ENCODE measurements at places on chromosomes 13 and 19.

- DNase-seq, result no peak
Measured at GRCh38 chr13:77518266-77518665, 17.2 kb upstream of the SCEL start.

- no peak for DNase-seq
Measured at GRCh38 chr19:53504885-53505284, 33.1 kb upstream of the ZNF331 start.

GRCh38 chr19:5948752-5949564 lies 29.0 kb downstream of the RANBP3 start:
- DNase-seq, result peak; percentile 40

DNA sequence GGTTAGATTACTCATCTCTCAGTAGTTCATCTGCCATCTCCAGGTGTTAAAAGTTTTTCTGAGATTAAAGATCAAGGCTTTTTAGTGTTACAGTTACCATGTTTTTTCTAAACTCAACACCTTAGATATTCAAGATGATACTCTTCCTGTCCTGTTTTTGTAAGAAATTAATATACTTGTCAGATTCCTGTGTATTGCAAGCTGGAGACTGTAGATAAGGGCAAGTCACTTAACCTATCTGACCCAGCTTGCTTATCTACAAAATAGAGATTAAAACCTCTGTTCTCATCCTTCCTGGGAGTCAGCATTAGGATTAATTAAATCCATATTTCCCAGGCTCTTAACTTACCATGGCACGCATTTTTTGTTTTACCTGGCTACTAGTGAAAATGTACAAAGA lies 25.2 kb downstream of the SUGT1 start:
- DNase-seq, result no peak

- DNase-seq, result no peak
Measured at GRCh38 chr13:113274721-113275120, 22.3 kb upstream of the LAMP1 start.

DNA sequence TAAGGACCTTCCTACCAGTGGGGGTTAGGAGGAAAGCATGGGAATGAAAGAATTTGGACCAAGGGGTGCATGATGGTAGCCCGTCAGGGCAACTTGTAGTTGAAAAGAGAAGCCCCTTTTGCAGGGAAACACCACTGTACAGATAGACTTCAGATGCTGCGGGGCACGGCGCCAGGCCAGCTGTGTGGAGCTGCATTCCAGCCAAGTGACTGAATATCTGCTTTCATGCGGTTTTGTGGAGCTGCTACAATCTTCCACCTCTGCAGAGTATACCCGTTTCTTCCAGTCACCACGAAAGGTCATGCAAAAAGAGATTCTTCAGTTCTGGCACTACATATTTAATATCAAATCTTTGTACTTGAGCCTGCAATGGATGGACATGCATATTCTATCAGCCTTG lies 104.7 kb downstream of the RGCC start:
- no peak for DNase-seq

GRCh38 chr19:43754253-43754502 lies 584 bp downstream of the SMG9 start:
- no peak for DNase-seq

GRCh38 chr13:43934273-43934672 lies 54.6 kb downstream of the LACC1 start:
- DNase-seq, result no peak

GRCh38 chr13:37326334-37326733 lies 220.9 kb upstream of the CSNK1A1L start:
- no peak for DNase-seq

- DNase-seq, result peak; percentile 8
Measured at GRCh38 chr13:59680429-59681024, 483.2 kb downstream of the DIAPH3 start.

- DNase-seq, result no peak
Measured at GRCh38 chr19:14094854-14095253, 4.3 kb upstream of the SAMD1 start.

DNA sequence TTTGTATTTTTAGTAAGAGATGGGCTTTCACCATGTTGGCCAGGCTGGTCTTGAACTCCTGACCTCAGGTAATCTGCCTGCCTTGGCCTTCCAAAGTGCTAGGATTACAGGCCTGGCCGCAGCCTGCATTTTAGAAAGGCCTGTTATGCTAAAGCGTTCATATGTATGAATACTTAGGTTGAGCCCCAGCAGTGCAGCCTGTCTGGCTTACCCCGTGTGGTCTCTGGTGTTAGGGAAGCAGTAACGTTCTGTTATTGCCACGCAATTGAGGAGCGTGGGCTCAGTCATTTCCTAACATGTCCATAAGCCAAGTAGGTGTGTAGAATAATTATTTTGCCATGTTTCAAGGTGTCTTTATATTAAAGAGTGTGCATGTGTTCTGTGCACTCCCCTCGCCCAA lies 14.3 kb downstream of the HNRNPM start:
- no peak for DNase-seq

DNA sequence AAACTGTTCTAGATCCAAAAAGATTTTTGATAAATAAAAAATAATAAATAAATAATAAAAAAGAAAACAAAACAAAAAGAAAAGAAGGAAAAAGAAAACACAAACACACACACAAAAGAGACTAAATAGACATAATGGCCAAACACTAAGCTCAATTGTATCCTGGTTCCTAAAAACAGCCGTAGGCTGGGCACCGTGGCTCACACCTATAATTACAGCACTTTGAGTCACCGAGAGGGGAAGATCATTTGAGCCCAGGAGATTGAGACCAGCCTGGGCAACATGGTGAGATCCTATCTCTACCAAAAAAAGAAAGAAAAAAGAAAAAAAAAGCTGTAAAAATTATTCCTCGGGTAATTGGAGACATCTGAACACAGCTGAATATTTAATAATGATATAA lies 8.9 kb downstream of the ETHE1 start:
- DNase-seq, result no peak

DNA sequence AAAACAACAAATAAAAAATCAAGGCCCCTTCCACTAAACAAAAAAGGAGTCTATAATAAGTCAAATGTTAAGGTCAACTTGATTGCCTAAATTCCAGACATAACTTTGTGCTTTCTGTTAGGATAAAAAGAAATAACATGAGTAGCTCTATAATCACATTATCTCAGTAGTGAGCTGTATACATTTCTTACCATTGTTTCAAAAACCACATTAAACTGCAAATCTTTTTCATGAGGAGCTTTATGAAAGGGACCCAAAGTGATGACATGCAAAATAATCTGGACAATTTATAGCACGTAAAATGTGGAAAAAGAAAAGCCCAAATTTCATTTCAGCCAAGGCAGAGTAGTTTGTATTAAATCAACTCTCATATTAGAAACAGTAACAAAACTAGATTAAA lies 269.2 kb downstream of the KLF12 start:
- DNase-seq, result no peak

DNA sequence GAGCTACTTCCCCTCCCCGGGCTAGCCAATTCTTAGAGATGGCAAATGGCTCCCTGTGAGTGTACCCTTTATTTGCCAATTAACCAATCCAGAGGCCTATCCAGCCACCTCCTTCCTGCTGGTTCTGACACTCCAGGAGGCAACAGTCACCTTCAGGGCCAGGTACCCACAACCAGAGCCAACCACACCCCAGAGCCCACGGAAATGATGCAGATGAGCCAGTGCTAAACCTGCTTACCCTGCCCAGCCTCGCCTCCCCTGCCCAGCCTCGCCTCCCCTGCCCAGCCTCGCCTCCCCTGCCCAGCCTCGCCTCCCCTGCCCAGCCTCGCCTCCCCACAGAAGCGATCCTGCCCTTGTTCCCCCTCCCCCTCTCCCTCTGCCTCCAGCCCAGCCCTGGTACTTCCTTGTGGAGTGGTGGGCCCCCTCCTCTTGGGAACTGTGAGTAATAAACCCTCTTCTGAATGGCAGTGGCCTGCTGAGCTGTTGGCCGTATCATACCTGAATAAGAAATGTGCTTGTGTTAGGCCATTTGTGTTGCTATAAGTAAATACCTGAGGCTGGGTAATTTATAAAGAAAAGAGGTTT lies 173.8 kb upstream of the RNF113B start:
- DNase-seq, result no peak

DNA sequence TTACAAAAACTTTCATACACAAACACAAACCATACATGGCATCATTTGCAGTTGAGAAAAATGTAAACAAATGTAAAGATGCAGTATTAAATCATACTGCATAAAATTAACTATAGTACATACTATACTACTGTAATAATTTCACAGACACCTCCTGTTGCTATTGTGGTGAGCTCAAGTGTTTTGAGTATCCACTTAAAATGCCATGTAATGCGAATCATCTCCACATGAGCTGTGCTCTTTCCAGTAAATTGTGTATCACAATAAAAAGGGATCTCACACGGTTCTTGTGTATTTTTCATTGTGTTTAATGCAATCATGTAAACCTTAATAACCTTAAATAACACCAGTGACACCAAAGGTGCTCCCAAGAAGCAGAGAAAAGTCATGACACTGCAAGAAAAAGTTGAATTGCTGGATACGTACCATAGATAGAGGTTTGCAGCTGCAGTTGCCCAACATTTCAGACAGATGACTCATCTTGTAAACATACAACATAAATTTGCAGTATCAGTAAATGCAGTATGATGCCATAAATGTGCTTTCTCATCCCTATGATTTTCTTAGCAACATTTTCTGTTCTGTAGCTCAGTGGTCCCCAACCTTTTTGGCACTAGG lies 166.6 kb downstream of the RAP2A start:
- DNase-seq, result no peak

DNA sequence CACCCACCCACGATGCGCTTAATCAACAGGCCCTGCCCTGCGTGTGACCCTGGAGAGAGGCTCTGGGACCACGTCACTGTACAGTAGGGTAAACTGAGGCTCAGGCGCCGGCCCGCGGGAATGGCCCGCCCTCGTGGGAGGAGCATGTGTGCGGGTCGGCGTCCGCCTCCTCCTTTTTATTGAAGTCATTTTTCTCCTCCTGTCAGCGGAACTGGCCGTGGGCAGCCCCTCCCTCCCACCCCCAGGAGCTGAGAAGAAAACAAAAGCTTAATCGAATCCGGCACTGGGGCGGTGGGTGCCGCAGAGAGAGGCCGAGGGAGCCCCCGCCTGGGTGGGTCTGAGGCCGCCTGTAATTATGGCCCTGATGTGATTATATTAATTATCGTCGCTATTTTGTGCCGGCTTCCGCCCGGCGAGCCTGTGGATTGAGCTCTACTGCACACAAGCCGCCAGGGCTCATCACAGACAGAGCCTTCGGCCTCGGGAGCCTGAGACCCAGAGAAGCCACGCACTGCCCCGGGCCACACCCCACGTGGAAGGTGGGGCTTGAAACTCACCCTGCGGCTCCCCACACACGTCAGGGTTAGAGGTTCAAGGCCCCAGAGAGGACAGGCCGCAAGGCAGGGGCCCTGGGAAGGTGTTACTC lies 7.0 kb downstream of the C2CD4C start:
- no peak for DNase-seq

DNA sequence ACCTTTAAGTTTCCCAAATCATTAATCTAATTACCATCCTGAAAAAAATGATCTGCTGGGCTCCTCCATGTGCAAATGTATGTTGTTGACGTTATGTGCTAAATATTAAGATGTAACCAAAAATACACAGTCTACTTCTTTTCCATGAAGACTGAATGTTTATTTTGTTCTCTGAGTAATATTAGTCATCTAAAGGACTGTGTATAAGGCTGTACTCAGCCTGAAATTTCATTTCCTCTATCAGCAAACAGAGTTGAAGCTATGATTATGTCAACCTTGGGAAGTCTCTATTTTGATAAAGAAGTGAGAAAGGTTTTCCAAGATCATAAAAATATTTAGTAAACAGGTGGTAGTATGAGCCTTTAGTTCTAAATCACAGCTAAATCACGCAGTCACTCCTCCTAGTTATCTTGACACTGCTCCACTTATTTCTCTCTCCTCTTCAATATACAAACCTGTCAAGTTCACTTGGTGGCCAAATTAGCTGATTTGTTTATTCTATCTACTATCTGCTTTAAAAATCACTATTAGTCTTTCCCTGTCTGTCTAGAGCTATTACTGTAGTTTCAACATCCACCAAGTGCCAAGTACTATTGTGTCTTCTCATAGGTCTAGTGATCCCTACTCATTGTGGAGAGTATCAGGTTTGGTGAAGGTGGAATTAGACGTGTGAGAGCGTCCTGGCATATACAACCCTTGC lies 211.7 kb upstream of the STARD13 start:
- no peak for DNase-seq

DNA sequence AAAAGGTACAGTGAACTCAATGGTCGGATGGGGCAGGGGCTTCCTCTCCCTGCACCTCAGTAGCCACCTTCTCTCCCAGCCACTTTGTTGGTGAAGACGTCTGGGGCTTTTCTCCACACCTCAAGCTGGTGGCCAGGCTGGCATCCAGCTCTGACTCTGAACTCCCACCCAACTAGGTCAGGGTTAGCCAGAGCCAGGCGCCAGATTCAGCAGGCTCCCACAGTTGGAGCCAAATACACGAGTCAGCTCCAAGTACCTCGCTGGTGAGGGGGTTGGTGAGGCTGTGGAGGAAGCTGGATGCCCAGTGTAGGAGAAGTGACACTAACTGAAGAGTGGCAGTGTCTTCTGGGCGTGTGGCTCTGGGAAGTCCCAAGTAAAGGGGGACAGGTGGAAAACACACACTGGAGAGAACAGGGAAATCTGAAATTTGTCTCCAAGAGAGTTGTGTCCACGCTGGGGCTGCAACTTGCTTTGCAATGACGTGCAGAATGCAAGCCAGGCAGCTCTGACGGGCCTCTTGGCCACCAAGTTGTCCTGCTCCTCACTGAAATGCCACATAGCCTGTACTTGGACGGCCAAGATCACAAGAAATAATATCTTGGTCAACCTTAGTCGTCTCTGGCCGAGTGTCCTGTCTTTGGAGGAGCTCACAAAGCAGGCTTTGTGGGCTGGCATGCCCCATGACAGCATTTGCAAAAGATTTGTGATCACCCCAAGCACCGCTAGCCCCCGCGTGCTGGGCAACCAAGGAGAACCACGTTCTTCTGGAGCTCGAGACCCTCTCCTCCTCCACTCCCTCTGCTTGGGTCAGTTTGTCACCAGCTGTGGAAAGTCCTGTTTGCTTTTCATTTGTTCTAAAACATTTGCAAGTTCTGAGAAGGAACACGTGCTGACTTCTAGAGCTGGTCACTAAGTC lies 18.1 kb downstream of the SLC7A1 start:
- no peak for DNase-seq

GRCh38 chr19:39833160-39833463 lies 850 bp downstream of the DYRK1B start:
- DNase-seq, result no peak
